ENCODE measurements at places on chromosomes 16 and 17.

- H3K36me3 ChIP-seq, result peaks cover 7% of the 10 kb centered on the region
- peaks cover 84% of the 10 kb centered on the region for H3K4me1 ChIP-seq
- peak overlapping the region; percentile 99 for H3K27ac ChIP-seq
- no peak overlapping the region for H3K4me3 ChIP-seq
- H3K27me3 ChIP-seq, result no peaks in the 10 kb centered on the region
Observed at GRCh38 chr17:38874505-38875400, 4.9 kb downstream of the LASP1 start.

DNA sequence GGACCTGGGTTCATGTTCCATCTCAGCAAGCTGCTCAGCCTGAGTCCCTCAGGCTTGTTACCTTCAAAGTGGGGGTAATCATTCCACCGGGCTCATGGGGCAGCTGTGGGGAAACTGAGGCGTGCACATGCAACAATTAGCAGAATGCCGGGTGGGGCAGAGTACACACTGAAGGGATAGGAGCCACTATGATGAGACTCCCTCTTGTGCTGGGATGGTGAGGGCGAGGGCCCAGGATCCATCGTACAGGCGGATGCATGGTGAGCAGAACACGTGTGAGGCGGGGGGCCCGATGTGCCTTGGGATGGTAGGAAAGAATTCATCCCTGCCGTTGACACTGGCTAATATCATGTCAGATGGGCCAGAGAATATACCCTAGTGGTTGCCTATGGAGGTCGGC is 25.5 kb upstream of the MAP3K14 start:
- DNase-seq, result no peak
- H3K27ac ChIP-seq, result no peak overlapping the region
- H3K4me3 ChIP-seq, result no peak overlapping the region
- no peaks in the 10 kb centered on the region for H3K27me3 ChIP-seq
- no peaks in the 10 kb centered on the region for H3K36me3 ChIP-seq

DNA sequence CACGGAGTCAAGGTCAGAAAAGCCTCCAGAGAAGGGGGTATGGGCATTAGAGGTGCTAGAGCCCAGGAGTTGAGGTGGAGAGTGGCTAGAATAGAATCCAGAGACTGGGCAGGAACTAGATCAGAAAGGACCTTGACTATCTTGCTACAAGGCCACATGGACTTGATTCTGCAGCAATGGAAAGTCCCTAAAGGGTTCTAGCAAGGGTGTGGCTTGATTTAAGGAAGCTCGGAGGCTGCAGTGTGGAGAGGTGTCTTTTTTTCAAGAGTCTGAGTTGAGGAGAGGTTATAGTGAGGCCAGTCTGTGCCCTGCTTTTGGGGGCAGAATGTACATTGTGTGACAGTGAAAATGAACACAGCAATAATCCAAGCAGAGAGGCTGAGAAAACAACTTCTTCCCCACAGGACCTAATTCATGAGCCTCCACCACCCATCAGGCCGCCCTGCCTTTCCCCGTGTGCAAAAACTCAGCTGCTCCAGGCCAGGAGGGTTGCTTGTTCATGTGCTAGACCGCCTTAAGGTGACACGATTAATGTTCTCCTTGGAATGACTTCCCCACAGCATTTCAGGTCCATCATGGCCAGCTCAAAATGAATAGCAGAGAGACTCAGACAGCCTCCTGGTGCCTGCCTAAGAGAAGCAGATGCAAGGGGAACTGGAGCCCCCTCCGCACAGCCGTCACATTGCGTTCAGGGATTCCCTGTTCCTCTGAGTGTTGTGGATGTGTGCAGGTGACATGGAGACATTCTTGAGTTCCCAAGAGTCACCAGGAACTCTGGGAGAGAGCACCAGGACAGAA is 8.7 kb upstream of the BEAN1 start:
- no peaks in the 10 kb centered on the region for H3K4me1 ChIP-seq
- no peak overlapping the region for H3K4me3 ChIP-seq
- no peak overlapping the region for H3K27ac ChIP-seq
- H3K36me3 ChIP-seq, result no peaks in the 10 kb centered on the region

- H3K36me3 ChIP-seq, result no peaks in the 10 kb centered on the region
- H3K4me3 ChIP-seq, result no peak overlapping the region
- DNase-seq, result no peak
- no peak overlapping the region for H3K27ac ChIP-seq
- no peaks in the 10 kb centered on the region for H3K27me3 ChIP-seq
Observed at GRCh38 chr17:27551701-27552248, 79.2 kb upstream of the LGALS9 start.

- no peak overlapping the region for H3K4me3 ChIP-seq
- no peak for DNase-seq
- no peaks in the 10 kb centered on the region for H3K36me3 ChIP-seq
Observed at GRCh38 chr17:855569-855968, 73.4 kb downstream of the MRM3 start.

DNA sequence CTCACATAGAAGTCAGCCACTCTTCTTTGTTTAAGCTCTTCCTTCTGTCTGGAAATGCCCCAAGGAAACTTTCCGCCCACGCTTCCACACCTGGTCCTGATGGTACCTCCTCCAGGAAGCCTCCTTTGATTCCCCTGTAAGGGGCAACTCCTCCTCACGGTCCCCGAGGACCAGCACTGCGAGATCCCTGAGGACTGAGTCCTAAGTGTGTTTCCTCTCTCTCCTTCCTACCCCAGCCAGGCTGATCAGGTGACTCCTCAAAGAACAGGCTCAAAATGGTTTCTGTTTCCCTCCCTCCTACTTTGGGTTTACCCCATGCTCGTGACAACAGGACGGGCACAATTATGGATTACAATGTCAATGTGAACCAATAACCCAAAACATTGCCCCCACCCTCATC is 63.0 kb upstream of the MED9 start:
- no peaks in the 10 kb centered on the region for H3K4me1 ChIP-seq
- H3K36me3 ChIP-seq, result no peaks in the 10 kb centered on the region
- no peak overlapping the region for H3K4me3 ChIP-seq
- DNase-seq, result no peak

DNA sequence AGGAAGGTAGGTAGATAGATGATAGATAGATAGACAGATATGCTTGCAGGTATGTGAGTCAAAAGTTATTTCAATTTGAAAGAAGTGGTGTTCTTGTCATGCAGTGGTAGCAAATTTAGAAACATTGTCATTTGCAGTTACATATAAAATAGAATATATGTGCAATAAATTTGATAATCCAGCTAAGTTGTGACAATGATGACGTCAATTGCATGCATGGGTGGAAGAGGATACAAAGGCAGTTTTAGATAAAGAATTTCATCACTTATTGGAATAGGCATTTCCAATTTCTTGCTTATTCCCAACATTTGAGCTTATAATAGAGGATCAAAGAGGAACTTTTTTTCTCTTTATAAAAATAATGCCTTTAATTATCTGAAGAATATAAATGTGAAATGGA is 99.2 kb upstream of the KCNJ16 start:
- no peak for DNase-seq
- H3K36me3 ChIP-seq, result no peaks in the 10 kb centered on the region
- no peaks in the 10 kb centered on the region for H3K27me3 ChIP-seq
- no peak overlapping the region for H3K27ac ChIP-seq
- no peak overlapping the region for H3K4me3 ChIP-seq

GRCh38 chr16:50326835-50327465 is 41.8 kb downstream of the BRD7 start:
- peaks cover 67% of the 10 kb centered on the region for H3K36me3 ChIP-seq
- no peak overlapping the region for H3K4me3 ChIP-seq
- H3K27me3 ChIP-seq, result no peaks in the 10 kb centered on the region
- no peak for DNase-seq
- H3K4me1 ChIP-seq, result peaks cover 9% of the 10 kb centered on the region

DNA sequence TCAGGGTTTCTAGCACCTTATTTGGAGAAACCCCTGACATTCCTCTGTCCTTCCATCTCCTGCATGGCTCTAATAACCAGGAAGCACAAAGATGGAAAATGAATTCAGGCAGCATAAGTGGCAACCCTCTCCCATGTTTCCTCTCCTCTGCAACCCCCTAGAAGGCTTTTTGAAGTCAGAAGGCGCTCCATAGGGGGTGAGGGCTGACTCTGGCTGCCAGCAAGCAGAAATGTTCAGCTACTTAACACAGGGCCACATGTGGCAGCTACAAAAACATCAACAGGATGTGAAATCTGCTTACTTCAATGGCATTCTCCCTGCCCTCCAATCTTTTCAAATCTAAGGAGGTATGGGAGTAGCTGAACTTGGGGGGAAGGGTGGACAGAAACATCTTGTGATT is 55.2 kb upstream of the IRX5 start:
- no peaks in the 10 kb centered on the region for H3K36me3 ChIP-seq
- no peak overlapping the region for H3K4me3 ChIP-seq
- DNase-seq, result no peak

- no peaks in the 10 kb centered on the region for H3K27me3 ChIP-seq
- H3K36me3 ChIP-seq, result no peaks in the 10 kb centered on the region
Observed at GRCh38 chr16:86101137-86101896, 202.4 kb downstream of the IRF8 start.

GRCh38 chr16:65012357-65012756 is 109.5 kb downstream of the CDH11 start:
- no peak overlapping the region for H3K27ac ChIP-seq
- H3K4me1 ChIP-seq, result no peaks in the 10 kb centered on the region
- H3K27me3 ChIP-seq, result no peaks in the 10 kb centered on the region
- DNase-seq, result no peak
- no peaks in the 10 kb centered on the region for H3K36me3 ChIP-seq

GRCh38 chr16:80300876-80301275 is 239.9 kb upstream of the DYNLRB2 start:
- no peak overlapping the region for H3K4me3 ChIP-seq
- H3K27me3 ChIP-seq, result no peaks in the 10 kb centered on the region
- H3K4me1 ChIP-seq, result peaks cover 2% of the 10 kb centered on the region

DNA sequence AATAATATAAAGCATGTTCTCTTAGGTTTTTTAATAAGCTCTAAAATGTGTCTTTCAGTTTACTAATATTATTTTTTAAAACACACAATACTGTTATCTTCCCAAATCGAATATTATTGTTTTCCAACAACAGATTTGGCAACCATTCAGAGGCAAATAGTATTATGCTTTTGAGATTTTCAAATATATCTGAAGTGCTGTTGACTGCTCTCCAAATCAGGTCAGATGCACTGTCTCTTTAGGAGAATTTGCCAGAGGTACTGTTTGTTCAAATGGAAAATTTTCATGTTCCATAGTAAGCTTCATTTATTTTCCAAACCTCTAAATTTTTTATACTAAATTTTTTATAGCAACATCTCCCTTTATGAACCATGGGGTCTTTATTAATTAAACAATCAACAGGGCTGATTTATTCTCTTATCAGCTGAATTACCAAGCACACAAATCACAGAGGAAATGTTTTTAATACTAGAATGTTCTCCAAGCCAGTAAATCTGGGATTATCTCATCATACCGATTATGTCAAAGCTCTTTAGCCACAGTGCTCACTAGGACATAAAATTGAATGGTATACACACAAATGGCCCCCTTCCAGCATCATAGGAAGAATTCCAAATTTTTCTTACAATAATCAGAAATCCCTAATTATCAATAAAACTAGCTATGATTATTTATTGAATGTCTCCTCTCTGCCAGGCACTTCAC is 108.8 kb upstream of the HLF start:
- DNase-seq, result no peak
- no peaks in the 10 kb centered on the region for H3K36me3 ChIP-seq
- H3K4me1 ChIP-seq, result no peaks in the 10 kb centered on the region
- H3K27me3 ChIP-seq, result no peaks in the 10 kb centered on the region
- H3K4me3 ChIP-seq, result no peak overlapping the region

DNA sequence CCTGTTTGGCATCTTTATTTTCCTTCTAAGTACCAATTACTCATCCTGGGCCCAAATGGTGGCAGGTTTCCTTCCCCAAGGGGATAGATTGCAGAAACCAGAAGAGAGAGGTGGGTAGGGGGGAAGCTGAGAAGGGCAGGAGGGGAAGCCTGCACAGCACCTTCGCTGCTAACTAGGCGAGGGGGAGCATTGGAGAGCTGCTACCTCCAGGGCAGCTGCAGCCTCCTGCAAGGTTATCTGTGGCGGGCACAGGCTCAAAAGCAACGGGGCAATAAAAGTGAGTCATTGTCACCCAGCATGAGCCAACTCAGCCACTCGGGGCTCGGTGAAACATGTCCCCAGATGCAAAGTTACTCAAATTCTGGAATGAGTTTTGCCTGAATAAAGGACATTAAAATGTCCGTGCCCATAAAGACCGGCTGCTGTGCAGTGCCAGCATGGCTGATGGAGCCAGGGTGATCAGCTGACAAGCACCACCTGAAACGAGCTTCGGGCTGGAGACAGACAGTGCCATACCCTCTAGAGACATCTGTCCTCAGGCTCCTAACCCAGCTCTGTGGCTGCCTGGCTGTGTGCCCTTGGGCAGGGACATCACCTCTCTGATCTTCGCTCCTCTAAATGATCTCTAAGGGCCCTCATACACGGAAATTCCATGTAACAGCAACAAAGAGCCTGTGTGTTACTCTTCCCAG is 68.1 kb upstream of the GRIN2A start:
- no peak for DNase-seq
- no peak overlapping the region for H3K27ac ChIP-seq
- H3K4me3 ChIP-seq, result no peak overlapping the region
- H3K4me1 ChIP-seq, result no peaks in the 10 kb centered on the region
- H3K27me3 ChIP-seq, result no peaks in the 10 kb centered on the region
- H3K36me3 ChIP-seq, result no peaks in the 10 kb centered on the region

DNA sequence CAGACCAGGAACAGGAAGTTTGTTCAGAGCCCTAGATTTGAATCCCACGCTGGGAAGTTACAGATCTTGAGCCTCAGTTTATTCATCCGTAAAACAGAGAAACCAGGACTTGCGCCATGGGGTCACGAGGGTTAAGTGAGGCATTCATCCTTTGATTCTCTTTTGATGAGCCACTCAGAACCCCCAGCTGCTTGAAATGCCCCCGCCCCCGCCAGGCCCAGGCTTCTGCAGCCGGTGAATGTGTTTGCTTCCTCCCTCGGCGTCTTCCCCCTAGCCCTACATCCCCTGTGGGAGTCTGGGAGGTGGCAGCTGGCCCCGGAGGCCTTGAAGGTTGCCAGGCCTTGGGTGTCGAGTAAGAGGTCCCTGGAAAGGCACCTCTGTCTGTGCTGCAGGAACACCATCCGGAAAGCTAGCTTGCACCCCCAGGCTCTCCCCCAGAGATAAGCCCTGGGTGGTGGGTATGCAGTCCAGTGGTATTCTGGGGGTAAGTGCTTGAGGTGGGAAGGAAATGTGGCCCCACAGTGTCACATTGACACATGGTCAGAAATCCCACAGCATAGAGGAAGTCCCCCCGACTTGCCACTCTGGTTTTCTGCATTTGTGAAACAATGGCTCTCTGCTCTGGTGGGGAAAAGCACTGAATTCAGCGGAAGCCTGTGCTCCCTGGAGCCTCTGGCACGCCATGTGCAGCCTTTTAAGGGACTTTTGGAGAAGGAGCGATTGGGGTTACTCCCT is 14.9 kb downstream of the IRF8 start:
- H3K27me3 ChIP-seq, result no peaks in the 10 kb centered on the region
- H3K27ac ChIP-seq, result no peak overlapping the region
- H3K36me3 ChIP-seq, result peaks cover 4% of the 10 kb centered on the region
- peaks cover 25% of the 10 kb centered on the region for H3K4me1 ChIP-seq
- peak; percentile 43 for DNase-seq
- no peak overlapping the region for H3K4me3 ChIP-seq

GRCh38 chr17:60586288-60586974 is 13.6 kb upstream of the PPM1D start:
- H3K27ac ChIP-seq, result no peak overlapping the region
- no peaks in the 10 kb centered on the region for H3K4me1 ChIP-seq
- H3K36me3 ChIP-seq, result no peaks in the 10 kb centered on the region
- DNase-seq, result no peak
- no peaks in the 10 kb centered on the region for H3K27me3 ChIP-seq

GRCh38 chr17:2034157-2034556 is 4.2 kb downstream of the DPH1 start:
- H3K4me3 ChIP-seq, result no peak overlapping the region
- no peak overlapping the region for H3K27ac ChIP-seq
- DNase-seq, result no peak
- H3K36me3 ChIP-seq, result no peaks in the 10 kb centered on the region

Data from upper lobe of left lung (tissue), 6 donors.